ENCODE measurements at places on chromosomes 16 and 17. TPM values are rescaled to one million over a fixed set of nuclear protein-coding genes. Genes with fewer than 3 reads are reported as not detected.

OR1D5 gene
- not detected for total RNA-seq

TNFRSF12A gene
- 150 TPM for total RNA-seq

DNA sequence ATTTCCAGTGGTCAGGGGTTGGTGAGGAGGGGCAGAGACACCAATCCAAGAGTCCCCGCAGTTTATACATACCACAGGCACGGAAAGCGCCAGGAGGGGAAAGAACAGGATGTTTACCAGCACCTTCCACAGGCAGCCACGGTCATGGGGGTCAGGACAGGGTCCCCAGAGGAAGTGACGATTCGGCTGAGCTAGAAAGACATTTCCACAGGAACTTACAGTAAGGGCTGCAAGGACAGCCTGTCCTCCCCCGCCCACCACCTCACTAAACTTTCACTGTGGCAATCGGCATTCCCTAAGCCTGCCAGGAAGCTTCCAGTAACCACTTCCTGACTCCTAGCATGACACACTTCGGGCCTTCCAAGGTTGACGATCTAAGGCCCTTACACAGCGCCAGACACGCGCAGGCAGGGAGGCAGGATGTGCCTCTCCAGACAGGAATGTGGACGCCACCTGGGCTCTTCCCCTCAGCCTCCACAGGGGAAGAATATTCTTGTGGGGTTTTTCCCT, 1.2 kb upstream of the MT2A start:
- peak; percentile 61 for DNase-seq

DNA sequence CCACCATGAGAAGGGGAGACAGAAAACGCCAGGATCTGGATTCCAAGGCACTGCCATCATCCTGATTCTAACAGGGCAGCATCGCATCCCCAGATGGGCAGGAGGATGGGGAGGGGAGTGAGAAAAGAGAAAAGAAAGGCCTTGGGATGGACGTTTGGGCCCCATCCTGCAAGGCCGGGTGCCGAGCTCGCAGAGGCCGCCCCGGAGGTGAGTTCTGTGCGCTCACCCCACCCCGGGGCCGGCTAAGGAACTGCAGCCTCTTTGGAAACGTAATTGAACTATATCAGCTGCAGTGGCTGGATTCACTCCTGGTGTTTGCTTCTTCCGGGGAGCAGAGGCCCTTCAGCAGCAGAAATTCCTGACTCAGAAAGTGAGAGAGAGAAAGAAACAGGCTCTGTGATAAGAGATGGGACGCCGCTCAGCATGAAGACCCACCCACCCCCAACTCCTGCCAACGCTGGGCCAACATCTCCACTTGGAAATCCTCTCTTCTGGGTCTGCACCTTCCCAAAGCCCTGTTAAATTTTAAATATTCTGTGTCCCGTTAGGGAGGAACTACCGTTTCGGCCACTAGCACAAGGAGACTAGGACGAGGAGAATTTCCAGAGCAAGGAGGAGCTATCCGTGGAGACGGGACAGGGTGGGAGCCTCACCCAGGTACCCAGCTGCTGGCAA, 8.5 kb upstream of the SSTR2 start:
- peak; percentile 83 for DNase-seq

- DNase-seq = peak; percentile 48
These were observed 1.2 kb downstream of the RTN4RL1 start for GRCh38 chr17:2023692-2024571.

INCA1 gene
- total RNA-seq = 2.9 TPM

MARVELD3 gene
- 4.1 TPM for total RNA-seq

GRCh38 chr16:87552772-87553573, 49.3 kb upstream of the JPH3 start:
- no peak for DNase-seq

DNA sequence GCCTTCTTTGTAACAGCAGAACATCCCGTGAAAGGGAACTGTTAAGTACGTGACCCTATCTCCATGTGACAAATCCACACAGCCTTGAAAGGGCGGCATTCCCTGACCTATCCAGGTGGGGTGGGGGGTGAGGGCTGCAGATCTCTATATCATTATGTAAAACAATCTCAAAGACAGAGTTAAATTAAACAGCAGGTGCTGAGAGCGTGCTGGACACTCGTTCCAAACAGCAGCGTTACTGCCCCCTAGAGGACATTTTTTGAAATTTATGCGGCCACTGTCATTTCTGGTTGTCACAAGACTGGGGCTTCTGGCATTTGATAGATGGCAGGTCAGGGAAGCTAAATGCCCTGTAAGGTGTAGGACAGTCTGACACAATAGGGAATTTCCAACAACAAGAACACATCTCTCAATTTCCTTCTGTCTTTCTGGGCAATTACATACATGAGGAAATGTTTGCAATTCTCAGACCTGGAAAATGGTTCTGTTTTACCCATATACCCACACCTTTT, 6.7 kb upstream of the SLC25A39 start:
- DNase-seq = peak; percentile 73

VAMP2 gene
- total RNA-seq = 2.6 TPM

MC1R gene
- total RNA-seq = 4.3 TPM

FAM171A2 gene
- total RNA-seq = 16.4 TPM

GRCh38 chr16:12197812-12198211, 221.3 kb downstream of the SNX29 start:
- DNase-seq = no peak

CCL13 gene
- total RNA-seq = not detected

- peak; percentile 52 for DNase-seq
These were observed 15.1 kb upstream of the TIMP2 start for GRCh38 chr17:78940258-78940657.

TBX4 gene
- total RNA-seq = 23.4 TPM

DNA sequence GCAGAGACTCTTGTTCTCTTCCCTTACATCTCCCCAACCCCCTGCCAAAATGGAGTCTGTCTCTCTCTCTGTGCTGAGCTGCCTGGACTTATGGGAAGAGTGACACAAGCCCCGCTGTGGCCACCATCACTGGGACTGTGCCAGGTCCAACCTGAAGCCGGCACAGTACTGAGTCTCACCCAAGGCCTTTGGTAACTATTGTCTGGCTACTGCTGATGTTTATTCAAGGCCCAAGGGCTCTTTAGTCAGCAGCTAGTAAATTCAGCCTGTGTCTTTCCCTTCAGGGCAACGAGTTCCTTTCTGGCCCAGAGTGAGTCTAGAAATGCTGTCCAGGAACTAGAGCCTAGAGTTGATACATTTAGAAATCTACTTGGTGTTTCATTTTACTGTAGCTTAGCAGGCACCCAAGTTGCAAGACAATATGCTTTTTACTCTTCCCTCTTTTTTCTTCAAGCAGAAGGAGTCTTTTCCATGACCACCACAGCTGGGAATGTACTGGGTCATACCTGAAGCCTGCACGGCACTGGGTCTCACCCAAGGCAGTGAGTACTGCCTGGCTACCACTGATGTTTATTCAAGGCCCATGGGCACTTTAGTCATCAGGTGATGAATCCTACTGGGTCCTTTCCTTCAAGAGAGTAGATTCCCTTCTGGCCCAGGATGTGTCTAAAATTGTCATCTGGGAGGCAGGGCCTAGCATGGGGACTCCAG, 17.7 kb downstream of the EFCAB5 start:
- DNase-seq = no peak

GRCh38 chr17:45918241-45918745, 23.9 kb downstream of the MAPT start:
- no peak for DNase-seq

DNA sequence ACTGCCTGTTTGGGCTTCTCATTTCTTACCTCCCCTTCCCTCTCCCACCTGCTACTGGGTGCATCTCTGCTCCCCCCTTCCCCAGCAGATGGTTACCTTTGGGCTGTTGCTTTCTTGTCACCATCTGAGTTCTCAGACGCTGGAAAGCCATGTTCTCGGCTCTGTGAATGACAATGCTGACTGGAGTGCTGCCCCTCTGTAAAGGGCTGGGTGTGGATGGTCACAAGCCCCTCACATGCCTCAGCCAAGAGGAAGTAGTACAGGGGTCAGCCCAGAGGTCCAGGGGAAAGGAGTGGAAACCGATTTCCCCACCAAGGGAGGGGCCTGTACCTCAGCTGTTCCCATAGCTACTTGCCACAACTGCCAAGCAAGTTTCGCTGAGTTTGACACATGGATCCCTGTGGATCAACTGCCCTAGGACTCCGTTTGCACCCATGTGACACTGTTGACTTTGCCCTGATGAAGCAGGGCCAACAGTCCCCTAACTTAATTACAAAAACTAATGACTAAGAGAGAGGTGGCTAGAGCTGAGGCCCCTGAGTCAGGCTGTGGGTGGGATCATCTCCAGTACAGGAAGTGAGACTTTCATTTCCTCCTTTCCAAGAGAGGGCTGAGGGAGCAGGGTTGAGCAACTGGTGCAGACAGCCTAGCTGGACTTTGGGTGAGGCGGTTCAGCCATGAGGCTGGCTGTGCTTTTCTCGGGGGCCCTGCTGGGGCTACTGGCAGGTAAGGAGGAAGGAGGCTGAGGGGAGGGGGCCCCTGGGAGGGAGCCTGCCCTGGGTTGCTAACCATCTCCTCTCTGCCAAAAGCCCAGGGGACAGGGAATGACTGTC, at the start of gene CD68:
Gene CD68 (plus strand): TSS at position 638 of the 833 bp plus-strand sequence. CDS start 40 bp downstream, at position 678.
- peak; percentile 84 for DNase-seq

DNA sequence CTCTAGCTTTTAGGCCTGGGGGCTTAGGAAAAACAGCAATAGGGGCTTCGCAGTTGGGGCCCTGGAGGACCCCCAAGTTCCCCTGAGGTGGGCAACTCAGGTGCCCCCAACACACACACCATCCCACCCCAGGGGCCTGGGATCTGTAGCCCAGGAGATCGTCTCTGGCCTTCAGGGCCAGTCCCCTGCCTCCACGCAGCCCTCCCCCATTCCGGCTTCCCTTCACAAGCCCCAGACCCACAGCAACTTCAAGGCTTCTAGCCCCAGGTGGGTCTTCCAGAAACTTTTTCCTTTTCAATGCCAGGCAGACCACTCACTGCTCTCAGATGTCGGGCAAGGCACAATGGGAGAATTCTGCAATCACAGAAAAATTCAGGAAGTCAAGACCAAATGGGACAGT, 79.4 kb downstream of the C16orf78 start:
- no peak for DNase-seq

DNA sequence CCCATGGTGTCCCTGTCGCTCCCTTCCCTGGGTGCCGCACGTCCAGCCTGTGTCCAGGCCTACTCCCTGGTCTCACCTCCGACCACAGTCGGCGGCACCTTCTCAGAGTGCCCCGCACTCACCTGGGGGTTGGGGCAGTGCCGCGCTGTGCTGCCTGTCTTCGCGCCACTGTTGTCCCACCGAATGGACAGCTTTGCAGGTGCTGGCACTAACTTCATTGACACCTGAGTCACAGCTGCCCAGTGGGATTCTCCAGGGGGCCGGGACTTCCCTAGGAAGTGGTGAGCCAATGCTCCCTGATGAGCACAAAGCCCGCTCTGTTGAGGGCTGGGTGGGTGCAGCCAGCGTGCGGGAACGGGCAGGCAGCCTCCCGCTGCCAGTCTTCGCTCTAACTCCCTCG, 24.3 kb upstream of the DBNDD1 start:
- no peak for DNase-seq

FOXL1 gene
- total RNA-seq = 6.5 TPM

DNA sequence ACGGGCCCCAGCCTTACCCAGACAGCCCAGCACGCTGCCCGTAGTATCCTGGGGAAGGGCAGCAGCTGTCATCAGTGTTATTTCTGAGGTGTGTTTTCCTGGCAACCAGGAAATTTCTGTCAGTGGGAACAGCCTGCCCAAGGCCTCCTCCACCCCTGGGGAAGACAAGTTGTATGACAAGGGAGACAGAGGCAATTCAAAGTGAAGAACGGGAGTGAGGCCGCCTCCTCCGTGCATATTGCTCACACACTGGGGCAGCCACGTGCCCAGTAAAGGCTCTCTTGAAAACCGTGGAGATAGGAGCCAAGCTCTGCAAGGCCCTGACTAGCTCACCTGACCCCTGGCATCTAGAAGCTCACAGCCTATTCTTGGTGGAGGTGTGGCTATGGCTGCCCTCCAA, 57.6 kb downstream of the RAI1 start:
- DNase-seq = no peak

DNA sequence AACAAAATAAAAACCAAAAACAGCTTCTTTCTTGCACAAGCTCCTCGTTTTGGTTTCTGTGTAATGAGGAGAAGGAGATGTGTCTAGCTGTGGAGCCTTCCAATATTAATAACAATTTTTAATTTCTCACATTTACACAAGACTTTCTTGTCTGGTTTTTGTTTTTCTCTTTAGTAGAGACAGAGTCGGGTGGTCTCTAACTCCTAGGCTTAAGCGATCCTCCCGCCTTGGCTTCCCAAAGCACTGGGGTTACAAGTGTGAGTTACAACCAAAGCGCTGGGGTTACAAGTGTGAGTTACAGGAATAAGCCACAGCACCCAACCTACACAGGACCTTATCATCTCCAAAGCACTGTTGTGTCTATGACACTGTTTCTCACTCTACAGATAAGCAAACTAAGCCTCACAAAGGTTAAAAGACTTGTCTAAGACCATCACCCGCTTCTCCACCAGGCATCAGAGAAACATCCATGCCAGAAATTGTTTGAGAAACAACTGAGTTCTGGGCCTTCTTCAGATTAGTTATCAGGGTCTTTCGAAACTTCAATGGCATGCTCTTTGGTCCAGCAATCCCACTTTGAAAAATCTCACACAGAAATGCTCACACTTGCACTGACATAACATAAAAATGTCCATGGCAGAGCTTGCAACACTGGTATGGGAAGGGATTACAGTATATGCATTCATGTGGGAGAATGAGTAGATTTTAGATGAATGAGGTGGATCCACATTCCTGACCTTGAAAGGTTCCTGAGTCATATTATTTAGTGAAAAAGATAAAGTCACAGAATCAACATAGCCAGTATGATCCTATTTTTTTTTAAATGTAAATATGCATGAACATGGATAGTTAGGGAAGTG, 3.9 kb downstream of the ABAT start:
- peak; percentile 56 for DNase-seq

- DNase-seq = no peak
These were observed 11.5 kb upstream of the CLEC18C start for GRCh38 chr16:70162041-70162451.

GRCh38 chr16:56463153-56463552, 11.8 kb downstream of the OGFOD1 start:
- DNase-seq = no peak

GRCh38 chr16:82464187-82464586, 162.6 kb upstream of the CDH13 start:
- DNase-seq = no peak
